ENCODE measurements at places on chromosomes 6 and 20. TPM values are rescaled to one million over a fixed set of nuclear protein-coding genes. Genes with fewer than 3 reads are reported as not detected.

The MOG gene
- total RNA-seq: not detected

The POPDC3 gene
- total RNA-seq: 11.4 TPM

The PLA2G7 gene
- not detected for total RNA-seq

The APCDD1L gene
- 27.9 TPM for total RNA-seq

The MUCL3 gene
- total RNA-seq: not detected

The WFDC5 gene
- total RNA-seq: not detected

The MCHR2 gene
- not detected for total RNA-seq

The EMILIN3 gene
- 7.6 TPM for total RNA-seq

The CD40 gene
- total RNA-seq: 37.3 TPM

The NCR2 gene
- total RNA-seq: not detected

The SNPH gene
- 6.8 TPM for total RNA-seq

The TSPO2 gene
- total RNA-seq: 0.51 TPM

The GRM4 gene
- total RNA-seq: 0.89 TPM

The HEY2 gene
- total RNA-seq: 0.16 TPM

The KIF25 gene
- total RNA-seq: not detected
